Stimulated activated CD4-positive, alpha-beta T cell treated with anti-CD3 and anti-CD28 coated beads, TNF-alpha, amount 100 ng/mL, for 24 hours (primary cell): ENCODE measurements at places on chromosomes 7 and 10.

GRCh38 chr10:132844069-132844809 lies 58.3 kb upstream of the NKX6-2 start:
- DNase-seq, result no peak

GRCh38 chr7:100486753-100487446 lies 3.2 kb downstream of the NYAP1 start:
- no peak for DNase-seq

GRCh38 chr7:75924889-75925288 lies 9.9 kb downstream of the POR start:
- DNase-seq, result no peak

GRCh38 chr10:84352251-84352842 lies 24.0 kb downstream of the CCSER2 start:
- DNase-seq, result peak; percentile 55

DNA sequence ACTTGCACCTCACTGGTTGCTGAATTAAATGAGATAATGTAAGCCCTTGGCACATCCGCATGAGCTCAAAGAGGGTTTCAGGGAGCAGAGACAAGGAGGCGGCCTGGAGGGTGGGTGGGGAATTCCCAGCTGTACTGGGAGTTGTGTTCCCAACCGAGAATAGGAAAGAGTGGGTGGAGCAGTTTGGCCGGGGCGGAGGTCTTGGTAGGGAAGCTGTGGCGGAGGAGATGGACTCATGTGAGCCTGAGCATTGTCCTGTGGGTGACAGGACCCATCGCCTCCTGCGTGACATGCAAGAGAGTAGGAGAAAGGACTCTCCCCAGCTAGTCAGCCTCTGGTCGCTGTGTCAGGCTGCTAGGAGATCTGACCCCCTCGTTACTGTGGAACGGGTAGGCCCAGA lies 41.0 kb upstream of the SAMD8 start:
- no peak for DNase-seq

DNA sequence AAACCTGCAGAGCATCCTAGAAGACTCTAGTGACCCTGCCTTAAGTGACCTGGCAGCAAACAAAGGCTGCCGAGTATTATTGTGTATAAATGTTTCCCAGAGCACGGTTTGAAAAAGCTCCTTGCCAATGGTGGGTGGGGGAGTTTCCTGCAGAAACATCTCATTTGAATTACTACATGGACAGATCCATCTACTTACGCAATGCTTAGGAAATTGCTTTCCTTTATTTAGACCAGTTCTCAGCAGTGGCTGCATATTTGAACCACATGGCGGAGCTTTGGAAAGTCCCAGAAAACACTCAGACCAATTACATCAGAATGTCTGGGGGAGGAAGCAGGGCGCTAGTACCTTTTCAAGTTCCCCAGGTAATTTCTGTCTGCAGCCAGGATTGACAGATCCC lies 560.9 kb downstream of the SDK1 start:
- no peak for DNase-seq

- DNase-seq, result no peak
These were observed 33.8 kb downstream of the STK32C start for GRCh38 chr10:132273966-132274365.

- no peak for DNase-seq
These were observed 45.0 kb upstream of the GPR37 start for GRCh38 chr7:124810605-124811004.

- no peak for DNase-seq
These were observed 30.3 kb downstream of the ARL5B start for GRCh38 chr10:18689498-18689897.

DNA sequence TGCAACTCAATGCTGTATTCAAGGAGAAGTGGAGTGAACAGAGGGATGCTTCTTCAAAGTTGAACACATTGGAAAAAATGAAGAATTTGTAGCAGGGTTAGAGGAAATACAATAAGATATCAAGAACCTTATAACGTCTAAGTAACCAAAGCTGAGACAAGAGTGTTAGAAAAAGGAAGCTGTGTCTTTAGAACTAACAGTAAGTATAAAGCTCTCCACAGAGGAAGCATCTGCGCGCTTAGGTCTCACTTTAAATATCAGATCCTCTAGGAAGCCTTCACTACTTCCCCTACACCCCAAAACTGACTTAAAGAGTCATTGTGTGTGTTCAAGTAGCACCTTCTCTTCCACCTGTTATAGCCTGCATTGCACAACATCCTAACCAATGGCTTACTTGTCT lies 43.0 kb downstream of the CH25H start:
- no peak for DNase-seq

DNA sequence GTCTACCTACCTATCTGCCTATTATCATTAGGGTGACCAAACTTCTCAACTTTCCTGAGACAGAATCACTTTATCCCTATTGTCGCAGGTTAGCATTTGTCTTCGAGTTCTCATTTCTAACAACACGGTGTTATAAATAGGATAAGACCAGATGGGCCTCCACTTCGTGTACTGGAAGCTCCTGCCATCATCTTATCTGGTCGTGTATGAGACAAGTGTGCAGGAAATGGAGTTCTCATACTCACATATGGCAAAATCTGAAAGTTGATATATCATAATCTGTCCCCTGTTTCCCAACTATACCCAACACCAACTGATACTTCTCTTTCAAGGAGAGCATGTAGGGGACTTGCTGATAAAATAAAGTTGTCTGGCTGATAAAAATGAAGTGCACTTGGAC lies 287.4 kb upstream of the FOXK1 start:
- no peak for DNase-seq

DNA sequence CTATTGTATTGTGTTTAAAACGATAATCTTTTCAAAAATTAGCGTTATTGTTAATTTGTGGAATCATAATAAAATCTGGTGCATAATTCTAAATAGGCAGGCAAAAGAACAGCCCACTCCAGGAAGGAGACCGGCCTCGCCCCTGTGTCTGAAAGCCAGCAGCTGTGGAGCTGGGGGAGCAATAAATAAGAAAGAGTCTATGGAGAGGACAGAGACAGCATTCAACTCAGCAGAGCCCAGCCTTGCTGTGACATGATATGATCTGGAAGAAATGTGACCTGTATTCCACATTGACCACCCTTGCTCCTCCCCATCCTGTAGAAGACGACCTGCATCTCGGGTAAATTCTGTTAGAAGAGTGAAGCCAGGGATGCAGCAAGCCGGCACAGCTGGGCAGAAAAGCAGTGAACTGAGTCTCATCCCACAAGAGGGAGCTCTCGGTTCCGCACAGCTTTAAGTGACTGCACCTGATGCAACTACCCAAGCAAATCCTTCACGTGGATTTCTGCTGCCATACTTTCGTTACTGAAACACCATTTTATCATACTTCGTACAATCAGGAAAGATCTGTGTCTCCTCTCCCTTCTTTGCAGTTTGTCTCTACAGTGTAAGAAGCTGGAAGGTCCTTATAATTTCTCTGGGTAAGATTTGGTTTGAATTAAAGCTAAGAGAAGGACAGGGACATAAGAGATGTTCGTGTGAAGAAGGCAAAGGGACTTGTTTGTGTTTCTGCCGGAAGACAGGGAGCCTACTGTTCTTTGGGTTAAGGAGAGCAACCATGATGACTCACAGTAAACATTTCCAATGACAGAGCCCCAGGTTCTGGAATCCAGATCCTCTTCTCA lies 427.1 kb downstream of the GPAM start:
- peak; percentile 2 for DNase-seq

DNA sequence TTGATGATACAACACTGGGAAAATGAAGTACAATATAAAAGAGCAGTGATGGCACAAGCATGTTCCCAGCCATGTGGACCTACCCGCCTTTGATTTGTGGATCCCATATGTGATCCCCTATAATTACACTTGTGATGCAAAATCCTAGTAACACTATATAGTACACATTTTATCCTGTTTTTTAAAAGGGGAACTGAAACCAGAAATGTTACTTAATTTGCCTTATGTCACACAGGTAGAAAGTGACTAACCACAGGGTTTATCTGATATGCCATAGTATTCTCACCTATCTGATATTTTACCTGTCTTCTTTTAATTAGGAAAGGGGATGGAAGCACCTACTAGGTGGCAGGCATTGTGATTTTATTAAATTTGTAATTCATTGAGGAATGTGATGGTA lies 35.0 kb downstream of the ARMC3 start:
- no peak for DNase-seq

DNA sequence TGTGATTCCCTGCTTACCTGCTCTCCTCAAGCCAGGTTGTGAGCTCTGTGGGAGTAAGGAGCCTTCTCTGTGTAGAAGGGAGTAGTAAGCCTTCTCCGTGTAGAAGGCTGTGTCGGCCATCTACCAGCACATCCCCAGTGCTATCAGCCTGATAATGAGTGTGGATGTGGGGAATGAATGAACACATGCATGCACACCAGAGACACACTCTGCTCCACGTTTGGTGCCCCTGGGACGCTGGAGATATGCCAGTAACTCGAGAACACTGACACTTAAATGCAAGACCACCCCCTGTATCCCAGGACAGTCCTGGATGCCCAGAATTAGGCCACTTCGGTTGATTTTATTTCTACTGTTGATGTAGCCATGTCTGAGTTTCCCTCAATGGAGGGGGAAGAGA lies 21.1 kb upstream of the GPR26 start:
- no peak for DNase-seq

GRCh38 chr7:69708857-69709256 lies 110.6 kb downstream of the AUTS2 start:
- no peak for DNase-seq

DNA sequence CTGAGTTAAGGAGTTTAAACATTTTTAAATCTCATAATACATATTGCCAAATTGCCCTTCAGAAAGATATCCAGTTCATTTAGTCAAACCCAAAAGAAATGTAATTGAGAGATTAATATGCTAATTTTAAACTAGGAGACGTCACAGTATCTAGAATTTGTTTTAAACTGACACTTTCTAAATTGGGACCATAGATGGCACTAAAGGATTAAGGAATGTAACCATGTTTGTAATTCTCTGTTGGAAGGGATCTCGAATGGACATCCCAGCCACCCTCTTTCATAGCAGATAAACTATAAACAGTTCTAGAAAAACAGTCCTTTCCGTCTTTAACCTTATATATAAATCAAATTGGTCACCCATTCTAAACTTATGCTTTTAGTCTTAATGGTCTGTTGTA lies 30.0 kb upstream of the SAMD9L start:
- no peak for DNase-seq

GRCh38 chr7:23018750-23019149 lies 4.8 kb upstream of the HYCC1 start:
- DNase-seq, result no peak

GRCh38 chr7:117572856-117573620 lies 93.2 kb downstream of the CFTR start:
- no peak for DNase-seq

DNA sequence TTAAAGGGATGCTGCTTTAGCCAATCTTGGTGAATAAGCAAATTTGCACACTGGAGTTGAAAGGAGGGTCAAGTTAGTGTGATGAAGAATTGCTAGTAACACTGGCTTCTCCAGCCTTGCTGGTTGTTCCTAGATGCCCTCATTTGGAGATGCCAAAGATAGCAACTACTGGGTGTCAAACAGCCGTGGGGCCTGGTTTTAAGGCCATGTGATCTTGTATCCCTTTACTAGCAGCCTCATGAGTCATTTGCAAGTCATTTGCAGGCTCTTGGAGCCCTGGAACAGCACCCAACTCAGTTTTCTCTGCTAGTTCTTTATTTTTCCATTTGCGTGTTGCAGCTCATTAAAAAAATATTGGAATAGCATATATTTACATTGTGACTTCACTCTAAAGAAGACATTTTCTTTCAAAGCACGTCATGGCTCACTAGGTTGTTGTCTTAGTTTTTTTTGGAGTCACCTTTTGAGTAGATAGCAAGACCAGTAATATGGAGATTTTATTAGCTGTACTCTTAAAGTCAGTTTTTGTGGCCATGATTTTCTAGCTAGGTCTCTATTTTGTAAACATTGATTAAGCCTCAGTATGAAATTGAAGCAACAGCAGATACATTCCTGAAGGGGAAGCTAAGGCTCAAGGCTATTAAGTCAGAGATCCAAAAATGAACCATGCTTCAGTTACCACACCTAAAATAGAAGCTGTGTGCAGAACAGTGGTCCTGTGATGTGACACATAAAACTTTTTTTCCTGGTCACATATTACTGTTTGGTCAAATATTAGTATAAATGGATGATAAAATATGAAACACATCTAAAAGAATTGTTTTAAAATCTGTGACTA lies 1.3 kb downstream of the LSMEM1 start:
- DNase-seq, result no peak

- DNase-seq, result no peak
These were observed 3.6 kb upstream of the CDH23 start for GRCh38 chr10:71392791-71393781.

DNA sequence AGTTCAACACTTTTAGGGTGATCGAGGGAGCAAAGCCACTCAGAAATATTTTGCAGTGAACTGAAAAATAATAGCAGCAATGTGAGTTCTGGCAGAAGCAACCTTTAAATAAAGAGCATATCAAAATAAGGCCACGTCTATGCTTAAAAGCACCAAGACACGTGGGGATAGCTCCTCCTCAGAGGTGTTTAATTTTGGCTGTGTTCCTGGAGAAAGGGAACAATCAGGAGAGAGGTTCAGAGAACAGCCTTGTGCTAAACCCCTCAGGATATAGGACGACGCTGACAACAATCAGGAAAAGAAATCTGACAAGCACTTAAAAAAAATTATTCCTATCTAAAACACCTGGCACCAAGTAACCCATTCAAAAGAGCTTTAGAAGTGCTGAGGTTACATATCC lies 471.9 kb upstream of the CELF2 start:
- DNase-seq, result no peak

- DNase-seq, result no peak
These were observed 369.9 kb downstream of the WDR11 start for GRCh38 chr10:121221072-121221471.

- DNase-seq, result no peak
These were observed 37.6 kb downstream of the MCU start for GRCh38 chr10:72729528-72729927.

DNA sequence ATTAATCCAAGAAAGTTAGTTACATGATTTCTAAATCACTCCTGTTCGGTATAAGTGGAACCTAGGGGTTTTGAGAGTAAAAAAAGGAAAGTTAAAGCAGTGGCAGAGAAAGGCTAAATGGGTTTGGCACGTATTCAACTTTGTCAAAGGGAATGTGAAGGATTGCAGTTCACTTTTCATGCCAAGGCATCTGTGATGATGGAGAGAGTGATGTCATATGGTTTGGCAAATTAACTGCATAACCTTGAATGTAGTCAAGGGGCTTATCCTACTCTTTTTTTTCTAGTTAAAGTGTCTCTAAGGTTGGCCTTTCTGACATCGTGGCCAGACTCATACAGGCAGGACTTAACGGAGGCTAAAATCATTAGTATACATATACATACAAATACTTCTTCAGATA lies 277.8 kb downstream of the EXOC4 start:
- no peak for DNase-seq

GRCh38 chr7:106108991-106109390 lies 3.1 kb downstream of the SYPL1 start:
- DNase-seq, result no peak

GRCh38 chr7:68309271-68309670 lies 1289.0 kb upstream of the AUTS2 start:
- no peak for DNase-seq

DNA sequence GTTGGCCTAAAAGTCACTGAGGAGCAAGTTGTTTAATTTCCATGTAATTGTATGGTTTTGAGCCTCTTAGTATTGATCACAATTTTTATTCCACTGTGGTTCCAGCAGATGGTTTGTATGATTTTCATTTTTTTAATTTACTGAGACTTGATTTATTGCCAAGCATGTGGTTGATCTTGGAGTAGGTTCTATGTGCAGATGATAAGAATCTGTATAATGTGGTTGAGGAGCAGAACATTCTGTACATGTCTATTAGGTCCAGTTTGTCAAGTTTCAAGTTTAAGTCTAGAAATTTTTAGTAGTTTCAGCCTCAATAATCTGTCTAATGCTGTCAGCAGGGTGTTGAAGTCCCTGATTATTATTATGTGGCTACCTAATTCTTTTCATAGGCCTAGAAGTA lies 22.7 kb upstream of the ZWINT start:
- no peak for DNase-seq
